ENCODE measurements at places on chromosomes 7 and 10.

- DNase-seq = no peak
- no peaks in the 10 kb centered on the region for H3K27me3 ChIP-seq
- H3K4me1 ChIP-seq = no peaks in the 10 kb centered on the region
- no peaks in the 10 kb centered on the region for H3K36me3 ChIP-seq
- H3K27ac ChIP-seq = no peak overlapping the region
- no peak overlapping the region for H3K4me3 ChIP-seq
Observed at GRCh38 chr7:113444261-113444660, 325.9 kb upstream of the SMIM30 start.

- no peaks in the 10 kb centered on the region for H3K27me3 ChIP-seq
- H3K4me1 ChIP-seq = peaks cover 3% of the 10 kb centered on the region
- no peak overlapping the region for H3K27ac ChIP-seq
- H3K4me3 ChIP-seq = no peak overlapping the region
- H3K36me3 ChIP-seq = no peaks in the 10 kb centered on the region
- DNase-seq = no peak
Observed at GRCh38 chr10:62115842-62116241, 152.8 kb downstream of the RTKN2 start.

DNA sequence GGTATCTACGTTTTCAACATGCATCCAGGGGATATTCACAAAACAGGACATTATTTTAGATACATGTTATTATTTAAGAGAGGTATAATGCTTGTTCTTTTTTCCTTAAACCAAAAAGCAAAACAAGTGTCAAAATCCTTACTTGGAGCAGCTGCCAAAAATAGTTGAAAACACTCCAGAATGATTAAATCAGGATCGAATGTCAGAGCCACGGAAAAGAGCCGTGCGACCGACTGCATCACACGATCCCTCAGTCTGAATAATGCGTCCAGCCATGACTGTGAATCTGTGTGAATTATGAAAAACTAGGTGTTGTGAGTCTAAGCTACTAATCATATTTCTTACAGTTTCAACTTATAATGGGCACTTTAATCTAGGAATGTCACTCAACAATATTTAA, 126.0 kb downstream of the PARD3 start:
- DNase-seq = no peak
- peaks cover 23% of the 10 kb centered on the region for H3K4me1 ChIP-seq
- H3K36me3 ChIP-seq = no peaks in the 10 kb centered on the region
- no peaks in the 10 kb centered on the region for H3K27me3 ChIP-seq

GRCh38 chr10:21797984-21798765, 205.4 kb downstream of the DNAJC1 start:
- no peak for DNase-seq
- no peak overlapping the region for H3K27ac ChIP-seq
- no peaks in the 10 kb centered on the region for H3K27me3 ChIP-seq
- no peaks in the 10 kb centered on the region for H3K36me3 ChIP-seq

DNA sequence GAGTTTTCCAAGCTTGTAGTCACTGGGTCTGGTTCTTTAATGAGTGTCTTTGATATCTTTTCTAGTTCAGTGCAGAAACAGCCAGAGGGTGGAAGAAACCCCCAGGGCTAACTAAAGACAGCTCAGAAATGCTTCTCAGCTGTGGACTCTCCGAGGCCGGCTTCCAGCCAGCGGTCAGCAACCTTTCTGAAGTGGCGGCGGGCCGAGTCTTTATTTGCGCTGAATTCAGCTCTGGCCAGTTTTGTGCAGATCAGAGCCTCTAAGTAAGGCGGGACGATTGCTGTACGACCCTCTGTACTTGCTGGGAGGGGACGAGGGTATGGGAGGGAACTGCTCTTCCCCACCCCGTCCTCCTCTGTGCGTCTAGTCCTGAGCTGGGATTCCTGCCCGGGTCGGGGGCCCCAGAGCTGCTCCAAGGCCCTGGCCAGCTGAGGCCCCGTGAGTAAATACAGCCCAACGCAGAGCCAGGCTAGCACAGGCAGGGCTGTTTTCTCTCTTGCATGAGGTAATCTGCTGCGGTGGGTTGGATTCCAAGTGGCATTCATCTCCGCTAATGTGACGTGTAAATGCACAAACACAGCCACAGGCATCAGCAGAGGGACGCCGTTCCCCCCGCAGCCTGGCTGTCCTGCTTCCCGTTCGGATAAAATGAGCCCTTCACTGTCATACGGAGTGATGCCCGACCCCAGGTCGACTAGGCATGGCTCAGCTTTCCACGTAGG, 159.8 kb downstream of the PIP4K2A start:
- H3K4me1 ChIP-seq = no peaks in the 10 kb centered on the region
- no peak overlapping the region for H3K27ac ChIP-seq
- no peak for DNase-seq
- no peak overlapping the region for H3K4me3 ChIP-seq

DNA sequence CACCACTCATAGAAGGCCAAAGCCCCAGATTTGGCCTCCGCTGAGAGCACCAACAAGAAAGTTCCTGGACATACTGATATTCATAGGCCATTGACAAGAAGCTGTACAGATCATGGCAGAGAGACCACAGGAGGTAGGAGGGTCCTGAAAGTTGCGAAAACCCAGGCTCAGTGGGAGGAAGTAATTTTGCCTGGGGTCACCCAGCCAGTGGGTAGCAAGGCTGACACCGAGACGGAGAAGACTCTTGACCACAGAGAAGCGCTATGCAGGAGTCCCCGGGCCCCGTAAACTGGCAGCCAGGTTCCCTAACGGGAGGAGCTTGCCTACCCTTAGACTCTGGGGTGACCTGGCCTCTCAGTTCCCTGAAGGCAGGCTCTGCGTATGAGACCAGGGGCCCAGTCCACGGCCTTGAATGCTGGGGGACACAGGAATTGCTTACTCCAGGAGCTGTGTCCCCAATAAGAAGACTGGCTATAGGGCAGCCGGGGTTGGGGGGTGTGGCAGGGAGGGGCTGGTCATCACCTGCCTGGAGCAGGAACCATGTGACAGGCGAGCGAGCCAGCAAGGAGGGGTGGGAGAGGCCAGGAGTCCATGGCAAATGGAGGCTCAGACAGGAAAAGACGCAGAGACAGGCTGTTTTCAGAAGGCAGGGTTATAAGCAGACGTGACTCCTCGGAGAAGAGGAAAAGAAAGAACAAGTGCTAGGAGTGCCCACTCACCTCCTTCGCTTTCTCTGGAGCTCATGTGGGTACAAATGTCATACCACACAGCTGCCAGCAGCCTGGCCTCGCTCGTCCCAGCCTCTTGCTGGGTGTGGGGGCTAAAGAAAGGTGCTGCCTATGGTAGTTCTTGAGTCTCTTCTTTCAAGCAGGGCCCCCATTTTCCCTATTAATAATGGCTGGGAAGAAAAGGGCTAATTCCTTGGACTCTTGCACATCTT, 24.6 kb upstream of the NPFFR1 start:
- no peak overlapping the region for H3K4me3 ChIP-seq
- no peaks in the 10 kb centered on the region for H3K36me3 ChIP-seq
- H3K4me1 ChIP-seq = no peaks in the 10 kb centered on the region
- no peaks in the 10 kb centered on the region for H3K27me3 ChIP-seq
- H3K27ac ChIP-seq = no peak overlapping the region
- DNase-seq = no peak

- no peaks in the 10 kb centered on the region for H3K36me3 ChIP-seq
- no peaks in the 10 kb centered on the region for H3K27me3 ChIP-seq
- no peak overlapping the region for H3K27ac ChIP-seq
- no peaks in the 10 kb centered on the region for H3K4me1 ChIP-seq
- DNase-seq = no peak
- no peak overlapping the region for H3K4me3 ChIP-seq
Observed at GRCh38 chr10:128097783-128098182, 28.4 kb downstream of the MKI67 start.

All from keratinocyte (primary cell).